Endothelial cell of umbilical vein (primary cell): ENCODE measurements at places on chromosomes 3 and 15. TPM values are rescaled to one million over a fixed set of nuclear protein-coding genes. Genes with fewer than 3 reads are reported as not detected.

The STRIT1 gene
- not detected in 2 replicates for total RNA-seq

The VIPR1 gene
- total RNA-seq: 0.67 and 3.8 TPM in 2 replicates

The RTP2 gene
- not detected in 2 replicates for total RNA-seq

The LEO1 gene
- 22.6 and 28.0 TPM in 2 replicates for total RNA-seq

The TMOD2 gene
- total RNA-seq: 2.5 and 2.7 TPM in 2 replicates

The AGBL1 gene
- total RNA-seq: not detected in 2 replicates

The CDC25A gene
- 18.4 and 19.0 TPM in 2 replicates for total RNA-seq

The BBX gene
- 35.6 and 43.4 TPM in 2 replicates for total RNA-seq

The GMPS gene
- total RNA-seq: 66.0 and 67.5 TPM in 2 replicates

The LEKR1 gene
- total RNA-seq: 0.21 and 0.64 TPM in 2 replicates

The FRMD4B gene
- 77.7 and 89.7 TPM in 2 replicates for total RNA-seq

DNA sequence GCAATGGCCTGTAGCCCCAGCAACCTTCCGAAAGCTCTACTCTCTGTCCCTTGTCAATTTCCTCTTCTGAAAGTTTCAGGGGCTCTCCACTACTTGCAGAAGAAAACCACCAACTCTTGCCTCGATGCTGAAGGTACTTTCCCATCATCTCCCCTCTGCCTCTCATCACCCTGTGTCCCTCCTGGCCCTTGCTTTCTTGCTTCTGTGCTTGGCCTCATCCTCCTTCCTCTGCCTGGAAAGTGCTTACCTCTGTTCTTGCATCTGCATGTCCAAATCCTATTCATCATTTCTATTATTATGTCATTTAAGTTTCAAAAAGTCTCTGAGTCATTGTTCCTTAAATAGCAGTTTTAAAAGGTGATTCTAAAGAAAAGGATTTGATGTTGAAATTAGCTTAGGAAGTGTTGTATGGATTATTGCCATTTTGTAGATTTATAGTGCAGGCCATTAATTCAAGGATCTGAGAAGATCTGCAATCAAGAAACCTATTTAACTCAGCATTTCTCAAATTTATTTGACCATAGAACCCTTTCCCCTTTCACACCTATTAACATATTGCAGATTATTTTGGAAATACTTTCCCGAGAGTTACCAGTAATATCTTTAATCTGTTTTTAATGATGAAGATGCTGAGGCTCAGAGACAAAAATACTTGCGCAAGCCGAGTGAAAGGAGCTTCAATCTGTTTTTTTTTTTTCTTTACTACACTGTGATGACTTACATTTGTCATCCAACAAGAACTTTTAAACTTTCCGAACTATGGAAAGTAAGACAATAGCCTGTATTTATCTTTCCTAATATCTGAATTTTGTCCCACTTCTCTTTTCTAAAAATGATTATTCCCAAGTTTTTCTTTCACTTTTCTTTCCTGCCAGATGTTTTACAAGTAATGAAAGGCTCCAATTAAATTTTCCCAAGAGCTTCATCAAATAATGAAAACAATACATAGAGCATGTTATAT is 22.3 kb upstream of the CFAP161 start:
- DNase-seq: no peak

GRCh38 chr3:52281981-52282801 is 3.7 kb upstream of the WDR82 start:
- no peak for DNase-seq

DNA sequence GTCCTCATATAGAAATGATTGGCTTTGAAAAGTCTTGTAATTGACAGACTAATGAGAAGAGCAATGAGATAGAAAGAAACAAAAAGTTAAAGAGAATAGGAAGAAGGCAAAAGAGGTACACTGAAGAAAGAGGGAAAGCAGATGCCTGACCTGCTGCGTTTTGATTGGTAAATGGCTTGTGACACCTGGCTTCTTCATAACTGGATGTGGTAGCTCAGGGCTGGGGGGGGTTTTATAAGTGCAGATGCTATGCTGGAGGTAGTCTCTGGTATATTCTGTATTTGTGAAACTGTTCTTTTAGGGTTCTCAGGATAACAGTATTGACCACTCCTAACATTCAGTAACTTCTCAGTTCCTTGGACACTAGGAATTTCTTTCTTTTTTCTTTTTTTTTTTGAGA is 1.4 kb downstream of the STARD9 start:
- no peak for DNase-seq

DNA sequence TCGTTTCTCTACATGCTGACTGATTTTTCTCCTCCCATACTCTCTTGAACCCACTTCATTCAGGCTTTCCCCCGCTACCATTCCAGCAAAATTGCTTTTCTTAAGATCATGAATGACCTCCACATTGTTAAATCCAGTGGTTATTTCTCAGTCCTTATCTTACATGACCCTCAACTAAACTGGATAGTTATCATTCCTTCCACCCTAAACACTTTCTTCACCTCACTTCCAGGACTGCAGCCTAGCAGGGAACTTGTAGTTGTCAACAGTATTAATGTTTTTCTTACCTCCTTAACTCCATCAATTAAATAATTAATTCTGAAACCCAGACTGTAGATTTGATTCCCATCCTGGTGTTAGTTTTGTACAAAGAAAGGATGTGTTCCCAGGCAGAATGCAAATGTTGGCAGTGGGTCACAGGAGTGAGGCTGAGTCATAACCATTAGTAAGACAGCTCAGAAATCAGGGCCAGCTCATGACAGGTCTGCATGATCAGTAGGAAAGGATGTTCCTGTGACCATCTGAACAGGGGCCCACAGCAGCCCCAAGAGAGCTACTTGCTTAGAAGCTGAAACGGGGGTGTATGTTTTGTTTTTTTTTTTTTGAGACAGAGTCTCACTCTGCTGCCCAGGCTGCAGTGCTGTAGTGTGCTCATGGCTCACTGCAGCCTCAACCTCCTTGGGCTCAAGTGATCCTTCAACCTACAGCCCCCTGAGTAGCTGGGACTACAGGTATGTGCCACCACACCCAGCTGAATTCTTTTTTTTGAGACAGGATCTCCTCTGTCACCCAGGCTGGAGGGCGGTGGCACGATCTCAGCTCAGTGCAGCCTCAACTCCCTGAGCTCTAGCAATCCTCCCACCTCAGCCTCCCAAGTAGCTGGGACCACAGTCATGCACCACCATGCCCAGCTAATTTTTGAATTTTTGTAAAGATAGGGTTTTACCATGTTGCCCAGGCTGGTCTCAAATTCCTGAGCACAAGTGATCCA is 9.1 kb downstream of the BCL2L10 start:
- peak; percentile 98 for DNase-seq

GRCh38 chr3:36891701-36892160 is 53.1 kb downstream of the TRANK1 start:
- no peak for DNase-seq

GRCh38 chr3:149555927-149556326 is 81.4 kb downstream of the TM4SF4 start:
- no peak for DNase-seq

- DNase-seq: no peak
Measured at GRCh38 chr3:56370991-56371775, 97.1 kb downstream of the ERC2 start.

DNA sequence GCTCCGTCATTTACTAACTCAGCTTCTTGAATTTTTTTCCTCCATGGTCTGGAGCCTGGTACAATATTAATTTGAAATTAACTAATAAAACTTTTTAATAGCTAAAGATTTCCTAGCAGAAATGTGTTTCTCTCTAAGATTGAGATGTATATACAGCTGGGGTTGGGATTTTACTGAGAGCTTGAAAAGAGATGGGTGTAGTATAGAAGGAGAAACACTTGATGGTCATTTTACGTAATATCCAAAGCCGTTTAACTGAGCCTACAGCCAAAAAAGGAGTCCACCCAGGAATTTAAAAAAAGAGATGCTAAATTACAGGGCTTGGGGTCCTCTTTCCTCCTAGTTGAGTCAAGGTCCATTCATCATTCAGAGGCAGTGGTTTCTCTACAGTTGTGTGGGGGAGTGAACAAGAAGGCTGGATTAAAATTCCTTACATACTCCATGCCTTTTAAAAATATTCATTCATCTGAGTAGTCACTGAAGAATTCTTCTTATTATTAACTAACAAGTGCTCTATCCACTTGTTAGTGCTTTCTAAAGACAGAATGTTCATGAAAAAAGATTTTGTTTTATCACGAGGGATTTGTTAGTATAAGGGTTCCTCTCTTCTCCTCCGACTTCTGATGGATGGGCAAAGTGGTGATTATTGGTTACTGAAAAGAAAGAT is 255.3 kb upstream of the IL12A start:
- no peak for DNase-seq

- peak; percentile 18 for DNase-seq
Measured at GRCh38 chr3:38493031-38493430, 3.1 kb upstream of the EXOG start.

DNA sequence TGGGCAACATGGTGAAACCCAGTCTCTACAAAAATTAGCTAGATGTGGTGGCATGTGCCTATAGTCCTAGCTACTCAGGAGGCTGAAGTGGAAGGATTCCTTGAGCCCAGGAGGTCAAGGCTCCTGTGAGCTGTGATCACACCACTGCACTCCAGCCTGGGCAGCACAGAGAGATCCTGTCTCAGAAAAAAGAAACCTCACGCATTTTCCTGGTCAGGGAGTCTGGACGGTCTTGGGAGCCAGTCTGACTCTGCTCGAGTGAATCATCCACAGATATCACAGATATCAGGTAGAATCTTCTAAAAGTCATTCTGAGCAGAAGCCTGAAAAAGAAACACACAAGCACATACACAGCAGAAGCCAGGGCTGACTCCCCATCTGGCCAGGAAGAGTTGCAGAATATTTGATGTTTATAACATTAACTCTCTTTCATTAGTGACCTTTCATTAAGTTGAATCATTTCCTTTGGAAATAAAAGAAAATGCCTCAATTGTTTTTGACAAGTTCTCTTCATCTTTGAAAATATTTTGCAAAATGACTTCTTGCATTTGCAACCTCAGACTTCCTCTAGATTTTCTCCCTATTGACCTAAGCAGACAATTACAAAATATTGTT is 56.5 kb upstream of the ABHD17C start:
- DNase-seq: peak; percentile 61

GRCh38 chr3:114375608-114376421 is 82.0 kb downstream of the TIGIT start:
- no peak for DNase-seq

GRCh38 chr3:127572186-127572585 is 18.3 kb downstream of the TPRA1 start:
- no peak for DNase-seq

DNA sequence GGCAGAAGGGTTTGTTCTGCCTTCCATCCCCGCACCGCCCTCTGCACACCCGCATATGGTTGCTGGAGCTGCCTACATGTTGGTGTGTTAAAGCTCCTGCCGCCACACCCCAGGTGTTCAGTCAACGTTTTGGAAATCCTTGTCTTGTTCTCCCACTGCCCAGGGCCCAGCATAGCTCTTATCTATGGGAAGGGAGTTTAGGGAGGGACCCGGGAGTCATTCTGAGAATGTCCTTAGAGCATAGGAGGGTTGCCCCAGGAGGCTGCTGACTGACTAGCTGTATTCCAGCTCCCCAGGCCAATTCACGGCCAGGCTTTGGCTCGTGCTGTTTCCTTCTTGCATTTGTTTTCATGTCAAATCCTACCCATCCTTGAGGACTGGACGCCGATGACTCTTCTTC is 46.8 kb downstream of the MAGEF1 start:
- no peak for DNase-seq

- DNase-seq: no peak
Measured at GRCh38 chr15:45448066-45448915, 69.9 kb upstream of the GATM start.

DNA sequence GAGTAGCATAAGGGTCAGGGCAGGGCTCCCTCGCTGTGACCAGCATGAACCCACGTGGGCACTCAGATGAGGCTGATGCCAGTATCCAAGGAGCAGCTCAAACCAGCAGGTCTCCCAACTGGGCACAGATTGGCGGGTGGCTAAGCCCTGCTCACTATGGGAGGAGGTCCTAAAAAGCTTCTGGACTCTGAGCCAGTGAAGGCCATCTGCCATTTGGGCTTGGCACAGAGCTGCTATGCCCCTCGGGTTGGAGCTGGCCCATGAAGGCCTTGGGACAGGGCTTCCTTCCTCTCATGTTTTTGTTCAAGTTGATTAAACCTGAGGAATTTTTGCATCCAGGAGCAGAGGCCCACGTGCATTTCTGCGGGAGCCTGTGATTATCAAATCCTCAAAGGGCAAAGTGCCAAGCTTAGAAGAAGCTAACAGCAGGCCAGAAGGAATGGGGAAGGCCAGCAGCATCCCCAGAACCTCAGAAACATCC is 4.3 kb upstream of the STRA6 start:
- no peak for DNase-seq

DNA sequence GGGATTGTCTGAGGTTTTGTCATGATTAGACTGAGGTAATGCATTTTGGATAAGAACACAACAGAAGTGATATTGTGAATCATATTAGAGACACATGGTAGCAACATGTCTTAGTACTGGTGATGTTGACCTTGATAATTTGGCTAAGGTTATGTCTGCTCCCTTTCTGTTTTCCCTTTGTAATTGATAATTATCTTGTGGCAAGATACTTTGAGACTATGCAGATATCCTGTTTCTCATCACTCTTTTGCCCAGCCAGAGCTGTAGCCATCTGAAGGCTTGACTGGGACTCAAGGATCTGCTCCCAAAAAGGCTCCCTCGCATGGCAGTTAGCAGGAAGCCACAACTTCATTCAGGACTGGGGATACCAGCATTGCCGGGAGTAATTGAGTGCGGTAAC is 35.3 kb upstream of the LARS2 start:
- DNase-seq: no peak

DNA sequence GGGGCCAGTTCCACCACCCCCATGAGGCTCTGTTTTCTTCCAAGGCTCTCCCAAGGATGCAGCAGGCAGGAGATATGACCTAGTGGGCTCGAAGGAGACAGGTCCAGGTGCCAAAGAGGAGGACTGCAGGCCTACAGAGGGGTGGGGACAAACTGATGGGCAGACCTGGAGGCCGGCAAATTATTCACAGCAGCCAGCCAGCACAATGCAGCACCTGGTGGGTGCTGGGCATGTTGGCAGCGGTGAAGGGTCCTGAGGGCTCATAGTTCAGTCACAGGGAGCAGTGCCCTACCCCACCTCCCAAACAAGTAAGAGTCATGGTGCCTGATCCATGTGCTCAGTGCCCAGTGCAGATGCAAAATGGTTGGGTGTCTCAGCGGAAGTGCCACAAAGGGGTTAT is 171.7 kb downstream of the ABHD5 start:
- DNase-seq: no peak

DNA sequence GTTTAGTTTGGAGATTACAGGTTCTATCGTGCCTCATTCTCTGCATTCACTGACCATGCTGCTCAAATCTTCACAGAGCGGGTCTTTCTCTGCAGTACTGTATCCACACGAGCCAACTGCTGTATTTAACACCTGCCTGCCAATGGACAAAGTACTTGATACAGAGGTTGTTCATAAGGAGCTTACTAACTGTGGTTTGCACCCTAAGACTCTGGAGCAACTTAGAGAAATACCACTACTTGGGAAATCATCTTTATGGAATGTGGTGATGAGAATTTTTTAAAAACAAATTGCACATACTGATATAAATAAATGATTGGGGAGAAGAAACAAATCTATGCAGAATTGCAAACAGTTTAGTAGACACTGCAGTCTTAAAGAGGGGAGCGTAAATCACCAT is 90.0 kb downstream of the PPP2R3A start:
- DNase-seq: no peak

GRCh38 chr3:119257654-119258410 is 17.2 kb upstream of the B4GALT4 start:
- no peak for DNase-seq
